ENCODE measurements at places on chromosomes 3 and 15.

DNA sequence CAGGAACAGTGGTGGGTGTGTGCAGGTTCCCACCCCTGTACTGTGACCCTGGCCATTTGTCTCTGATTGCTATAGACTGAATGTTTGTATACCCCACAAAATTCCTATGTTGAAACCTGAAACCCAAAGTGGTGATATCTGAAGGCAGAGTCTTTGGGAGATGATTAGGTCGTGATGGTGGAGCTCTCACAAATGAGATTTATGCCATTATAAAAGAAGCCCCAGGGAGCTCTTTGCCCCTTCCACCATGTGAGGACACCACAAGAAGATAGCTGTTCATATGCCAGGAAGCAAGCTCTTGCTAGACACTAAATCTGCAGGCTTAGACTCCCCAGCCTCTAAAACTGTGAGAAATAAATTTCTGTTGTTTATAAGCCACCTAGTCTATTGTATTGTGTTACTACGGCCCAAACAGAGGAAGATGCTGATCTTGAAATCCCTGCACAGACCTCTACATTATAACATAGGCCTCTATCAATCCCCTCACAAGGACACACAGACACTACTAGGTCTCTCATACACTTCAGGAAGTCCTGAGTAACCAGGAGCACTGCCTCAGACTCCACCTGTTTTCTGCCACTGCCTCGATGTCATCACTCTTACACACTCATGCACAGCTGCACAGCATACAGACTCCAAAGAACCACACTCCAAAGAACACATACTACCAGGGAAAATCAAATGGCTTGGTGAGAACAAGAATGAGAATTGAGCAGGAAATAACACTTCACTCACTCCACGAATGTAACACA lies 14.7 kb downstream of the IGSF11 start:
- DNase-seq = no peak

GRCh38 chr3:26560081-26560480 lies 62.5 kb upstream of the LRRC3B start:
- no peak for DNase-seq

DNA sequence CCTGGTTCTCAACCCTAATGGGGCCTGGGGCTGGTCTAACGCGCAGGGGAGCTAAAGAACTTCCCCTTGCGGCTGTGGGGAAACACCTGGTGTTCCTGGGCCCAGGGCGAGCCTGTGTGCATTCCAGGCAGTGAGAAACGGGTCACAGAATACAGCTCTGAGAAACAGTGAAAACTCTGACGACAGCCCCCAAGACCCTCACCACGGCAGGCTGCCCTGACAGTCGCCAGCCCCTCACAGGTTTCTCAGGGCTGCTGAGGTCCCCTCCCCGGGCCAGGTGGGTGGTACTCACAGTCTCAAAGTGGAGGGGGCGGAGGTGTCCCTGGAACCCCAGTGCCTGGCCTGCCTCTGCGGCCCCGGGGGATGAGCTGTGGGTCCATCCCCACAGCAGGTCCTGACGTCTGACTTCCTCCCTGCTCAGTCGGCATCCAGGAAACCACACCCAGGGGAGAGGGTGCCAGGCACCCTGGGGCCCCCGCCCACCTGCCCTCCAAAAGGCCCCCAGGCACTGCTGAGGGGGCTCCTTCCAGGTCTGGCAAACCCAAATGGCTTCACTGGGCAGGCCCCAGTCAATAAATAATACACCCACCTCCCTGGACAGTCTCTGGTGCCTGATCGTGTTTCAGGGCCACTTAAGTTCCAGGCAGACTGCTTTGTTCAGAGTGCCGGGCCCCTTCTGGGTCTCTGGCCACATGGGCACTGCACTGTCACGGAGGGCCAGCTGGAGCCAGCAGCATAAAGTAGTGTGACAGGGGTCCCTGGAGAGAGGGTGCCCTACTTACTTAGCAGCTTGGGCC lies 57.7 kb downstream of the IQSEC1 start:
- DNase-seq = no peak

GRCh38 chr15:58490086-58490887 lies 58.5 kb downstream of the LIPC start:
- DNase-seq = no peak

DNA sequence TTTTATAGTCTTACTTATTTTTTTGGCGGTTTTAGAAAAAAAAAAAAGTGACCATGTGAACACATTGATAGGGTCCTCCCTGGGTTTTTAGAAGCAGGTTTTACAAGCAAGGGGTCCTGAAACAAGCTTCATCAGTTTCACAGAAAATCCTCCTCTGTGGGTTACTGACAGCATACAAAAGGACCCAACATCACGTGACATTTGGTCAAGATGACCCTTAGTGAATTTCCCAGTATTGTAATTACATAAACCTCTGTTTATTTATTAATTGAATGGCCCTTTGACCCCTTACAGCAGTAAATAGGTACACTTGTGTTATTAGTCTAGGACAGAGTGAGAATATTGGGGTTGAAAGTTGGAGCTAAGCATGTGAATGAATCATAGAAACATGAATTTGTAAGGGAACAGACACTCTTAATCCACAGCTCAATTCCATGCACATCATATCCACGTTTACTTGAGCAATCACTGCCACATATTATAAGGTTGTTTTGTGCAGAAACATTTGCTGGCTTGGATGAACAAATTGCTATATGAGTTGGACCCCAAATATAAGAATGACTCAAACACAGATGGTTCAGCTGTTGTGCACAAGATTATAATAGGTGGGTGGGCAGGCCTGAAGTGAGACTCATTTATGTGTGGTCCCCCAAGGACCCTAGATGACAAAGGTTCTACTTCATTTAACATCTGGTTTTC lies 137.5 kb downstream of the ZNF385D start:
- DNase-seq = no peak

GRCh38 chr3:151589311-151589710 lies 128.4 kb upstream of the IGSF10 start:
- no peak for DNase-seq

DNA sequence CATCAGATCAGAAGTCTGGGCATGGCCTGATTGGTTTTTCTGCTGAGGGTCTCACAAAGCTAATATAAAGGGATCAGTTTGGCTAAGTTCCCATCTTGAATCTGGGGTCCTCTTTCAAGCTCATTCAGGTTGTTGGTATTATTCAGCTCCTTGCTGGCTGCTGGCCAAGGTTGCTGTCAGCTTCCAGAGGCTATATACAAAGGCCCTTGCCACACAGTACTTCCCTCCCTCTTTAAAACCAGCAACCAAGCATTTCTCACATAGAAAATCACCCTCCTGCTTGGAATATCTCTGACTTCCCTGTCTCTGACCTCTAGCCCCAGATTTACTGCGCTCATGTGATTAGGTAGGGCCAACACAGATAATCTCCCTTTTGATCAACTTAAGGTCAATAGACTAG lies 442.9 kb downstream of the ERC2 start:
- DNase-seq = no peak

Measured in stimulated activated CD4-positive, alpha-beta T cell treated with anti-CD3 and anti-CD28 coated beads, Interleukin-1b, Interleukin-23, amount 100 ng/mL, for 1 hour (primary cell).